Epithelial cell of proximal tubule (primary cell): ENCODE measurements at places on chromosomes 3 and 15. TPM values are rescaled to one million over a fixed set of nuclear protein-coding genes. Genes with fewer than 3 reads are reported as not detected.

Gene CXCR6
- not detected in 2 replicates for total RNA-seq

Gene PRKCD
- 4.0 and 9.3 TPM in 2 replicates for total RNA-seq

Gene C15orf39
- total RNA-seq: 9.6 and 13.7 TPM in 2 replicates

Gene CTDSPL2
- 45.2 and 46.5 TPM in 2 replicates for total RNA-seq

Gene ST8SIA2
- 5.6 and 6.3 TPM in 2 replicates for total RNA-seq

- DNase-seq: no peak
Measured at GRCh38 chr15:90945091-90945490, 9.6 kb upstream of the RCCD1 start.

GRCh38 chr15:38897551-38897950 lies 332.9 kb upstream of the RASGRP1 start:
- DNase-seq: no peak

- no peak for DNase-seq
Measured at GRCh38 chr15:90420451-90420850, 32.4 kb downstream of the IQGAP1 start.

GRCh38 chr15:58686286-58686685 lies 63.2 kb downstream of the ADAM10 start:
- DNase-seq: no peak

GRCh38 chr15:73320619-73321180 lies 48.1 kb downstream of the HCN4 start:
- DNase-seq: no peak

DNA sequence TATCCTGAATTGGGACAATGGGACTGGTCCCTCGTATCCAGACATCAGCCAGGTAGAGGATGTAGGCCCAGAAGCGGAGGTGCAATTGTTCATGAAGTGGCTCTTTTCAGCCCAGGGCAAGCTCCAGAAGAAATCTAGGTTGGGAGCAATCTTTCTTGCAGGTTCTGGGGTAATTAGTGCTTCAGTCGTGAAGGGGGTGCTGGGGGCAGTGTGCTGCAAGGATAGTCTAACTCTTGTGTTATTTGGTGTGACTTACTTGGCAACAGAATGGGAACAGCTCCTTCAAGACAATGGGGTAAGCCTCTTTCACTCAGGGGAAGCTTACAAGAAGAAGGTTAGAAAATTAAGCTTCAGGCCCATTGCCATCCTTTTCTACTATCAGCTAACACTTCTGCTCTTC lies 273.0 kb downstream of the DIPK2A start:
- no peak for DNase-seq

DNA sequence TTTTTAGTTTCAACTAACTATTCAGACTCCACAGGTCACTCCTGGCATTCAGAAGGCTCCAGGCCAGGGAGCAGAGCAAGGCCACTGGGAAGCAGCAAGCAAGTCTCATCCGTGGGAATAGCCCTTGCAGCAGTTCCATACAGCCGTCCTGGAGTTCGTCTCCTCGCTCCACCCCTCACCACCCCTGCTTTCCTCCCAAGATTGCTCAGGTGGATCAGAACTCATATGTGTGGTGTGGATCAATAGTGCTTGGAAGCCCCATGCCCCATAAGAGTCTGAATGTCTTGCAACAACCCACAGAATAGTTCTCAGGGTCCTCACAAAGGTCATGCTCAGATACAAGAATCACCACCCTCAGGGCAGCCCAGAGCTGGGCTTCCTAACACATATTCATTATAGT lies 44.5 kb downstream of the SUSD5 start:
- DNase-seq: no peak
